Astrocyte (in vitro differentiated cells and primary cell): ENCODE measurements at places on chromosomes 3 and 15.

GRCh38 chr3:132189601-132190000 lies 127.6 kb upstream of the ACP3 start:
- no peak for DNase-seq

DNA sequence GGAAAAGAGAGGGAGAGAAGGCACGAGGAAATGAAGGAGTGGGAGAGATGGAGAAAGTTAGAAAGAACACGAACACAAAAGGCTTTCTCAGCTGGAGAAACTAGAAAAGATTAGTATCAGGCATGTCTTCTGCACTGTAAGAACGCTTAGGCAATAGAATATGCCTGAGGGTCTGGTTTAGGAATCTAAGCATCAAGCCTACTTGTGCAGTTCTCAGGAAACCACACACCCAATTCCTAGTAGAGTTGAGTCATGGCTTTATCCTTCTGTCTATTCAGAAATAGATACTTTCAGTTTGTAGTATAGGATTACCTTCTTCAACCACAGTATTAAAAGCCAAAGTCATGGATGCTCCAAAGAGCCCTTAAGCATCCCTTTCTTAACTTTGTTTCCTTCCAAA lies 969.4 kb downstream of the NTRK3 start:
- DNase-seq: peak; percentile 67

GRCh38 chr15:80747317-80748053 lies 31.7 kb upstream of the CEMIP start:
- DNase-seq: no peak

DNA sequence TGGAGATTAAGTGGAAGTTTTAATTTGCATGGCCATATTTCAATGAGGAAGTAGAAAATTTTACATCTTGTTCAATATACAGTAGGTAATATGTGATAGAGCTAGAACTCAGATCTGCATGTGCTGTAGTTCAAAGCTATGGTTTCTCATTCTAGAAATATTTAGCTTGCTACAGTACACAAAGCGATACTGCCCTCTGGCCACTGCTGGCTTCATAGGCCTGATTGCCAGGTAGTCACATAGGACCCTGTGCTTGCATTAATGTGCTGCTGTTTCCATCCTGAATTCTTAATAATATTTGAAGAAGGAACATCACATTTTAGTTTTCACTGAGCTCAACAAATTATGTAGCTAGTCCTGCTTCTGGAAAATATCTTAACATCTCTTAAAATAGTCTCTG lies 87.0 kb downstream of the PLSCR2 start:
- DNase-seq: no peak

DNA sequence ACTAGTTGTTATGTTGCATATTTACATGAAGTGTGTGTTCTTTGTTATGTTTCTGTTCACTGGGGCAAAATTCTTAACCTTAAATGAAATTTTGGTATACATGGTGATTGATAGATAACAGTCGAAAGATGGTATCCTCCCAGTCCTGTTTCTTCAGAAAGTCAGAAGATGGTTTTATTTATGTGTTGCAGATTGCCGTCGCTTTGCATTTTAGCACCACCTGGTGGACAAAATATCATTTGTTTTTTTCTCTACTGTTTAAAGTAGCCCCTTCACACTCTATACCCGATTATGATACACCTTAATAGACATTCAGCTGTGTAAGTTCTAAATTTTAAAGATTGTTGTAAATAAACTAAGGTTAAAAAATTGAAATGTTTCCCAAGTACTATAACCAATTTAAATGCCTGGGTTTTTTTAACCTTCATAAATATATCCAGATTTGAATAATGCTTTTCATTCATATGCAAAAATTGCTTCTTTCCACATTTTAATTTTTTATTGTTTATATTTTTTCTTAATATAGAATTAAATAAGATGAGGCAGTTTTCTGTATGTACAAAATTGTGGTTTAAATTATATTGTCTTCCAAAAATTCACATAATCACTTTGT lies 152.2 kb downstream of the ALCAM start:
- peak; percentile 44 for DNase-seq

DNA sequence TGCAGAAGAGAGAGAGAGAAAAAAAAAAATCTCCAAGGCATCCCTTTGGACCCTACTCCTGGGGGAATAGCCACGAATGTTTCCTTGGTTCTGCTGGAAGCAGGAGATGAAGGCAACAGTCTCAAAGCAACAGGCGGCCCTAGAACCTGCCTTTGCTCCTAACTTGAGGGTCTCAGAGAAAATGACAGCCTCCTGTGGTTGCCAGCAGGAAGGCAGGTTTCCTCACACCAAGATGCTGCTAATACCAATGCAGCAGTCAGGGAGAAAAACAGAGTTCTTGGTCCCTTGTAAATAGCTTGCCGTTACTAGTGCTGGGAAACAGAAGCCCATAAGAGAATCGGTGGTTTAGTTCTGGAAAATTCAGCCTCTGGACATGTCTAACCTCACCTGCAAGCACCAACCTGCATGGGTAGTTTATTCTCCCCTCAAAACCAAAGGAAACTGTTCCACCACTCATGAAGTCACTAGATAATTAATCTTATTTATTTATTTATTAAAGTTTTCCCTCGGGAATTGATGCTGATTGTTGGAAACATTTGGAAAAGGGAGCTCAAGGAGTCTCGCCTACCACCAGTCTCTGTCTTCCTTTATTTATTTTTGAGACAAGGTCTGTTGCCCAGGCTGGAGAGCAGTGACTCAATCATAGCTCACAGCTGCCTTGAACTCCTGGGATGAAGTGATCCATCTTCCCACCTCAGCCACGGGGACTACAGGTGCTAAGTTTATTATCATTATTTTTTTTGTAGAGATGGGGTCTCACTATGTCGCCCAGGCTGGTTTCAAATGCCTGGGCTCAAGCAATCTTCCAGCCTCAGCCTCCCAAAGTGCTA lies 883 bp upstream of the FRMD4B start:
- no peak for DNase-seq

GRCh38 chr3:158489181-158489580 lies 81.8 kb upstream of the MLF1 start:
- DNase-seq: no peak

DNA sequence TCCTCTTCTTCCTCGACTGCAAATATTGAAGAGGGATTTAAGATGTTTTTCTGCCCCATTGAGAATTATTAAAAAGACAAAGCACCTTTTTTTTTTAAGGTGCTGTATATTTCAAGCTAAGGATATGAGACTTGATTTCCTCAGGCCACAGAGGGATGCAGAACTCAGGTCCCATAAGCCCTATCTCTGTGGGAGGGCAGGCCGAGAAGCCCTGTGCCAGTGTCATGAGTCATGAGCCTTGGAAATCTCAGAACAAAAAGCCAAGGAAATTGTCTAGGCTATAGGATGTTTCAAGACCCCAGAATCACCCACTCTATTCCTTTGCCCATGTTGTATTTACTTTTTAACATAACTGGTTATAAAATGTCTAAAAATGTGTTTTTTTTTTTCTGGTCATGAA lies 7.3 kb downstream of the ESYT3 start:
- no peak for DNase-seq

GRCh38 chr3:42501681-42502428 lies 588 bp upstream of the VIPR1 start:
- DNase-seq: no peak

DNA sequence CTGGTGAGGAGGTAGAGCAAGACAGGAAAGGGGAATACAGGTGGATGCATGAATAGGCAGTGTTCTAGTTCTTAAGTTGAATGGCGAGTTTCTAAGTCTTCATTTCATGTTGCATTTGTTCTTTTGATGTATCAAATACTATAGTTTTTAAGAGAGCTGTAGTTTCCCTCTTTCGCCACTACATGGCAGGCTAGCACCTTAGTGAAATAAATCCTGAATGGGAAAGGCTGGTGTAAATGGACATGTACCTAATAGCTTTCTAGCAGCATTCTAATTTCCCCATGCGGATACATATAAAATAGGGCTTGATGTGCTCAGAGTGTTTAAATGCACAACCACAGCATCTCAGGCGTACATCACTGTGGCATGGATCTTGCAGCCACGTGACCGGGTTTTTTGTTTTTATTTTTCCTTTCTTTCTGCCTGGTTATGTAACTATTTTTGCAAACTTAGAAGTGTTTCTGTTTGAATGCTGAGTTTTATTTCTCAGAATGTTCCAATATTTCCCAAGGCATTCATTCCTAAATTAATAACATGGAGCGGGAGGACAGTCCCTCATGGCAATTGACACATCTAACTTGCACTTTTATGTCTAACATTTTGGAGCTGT lies 23.5 kb upstream of the CLN6 start:
- DNase-seq: peak; percentile 69

DNA sequence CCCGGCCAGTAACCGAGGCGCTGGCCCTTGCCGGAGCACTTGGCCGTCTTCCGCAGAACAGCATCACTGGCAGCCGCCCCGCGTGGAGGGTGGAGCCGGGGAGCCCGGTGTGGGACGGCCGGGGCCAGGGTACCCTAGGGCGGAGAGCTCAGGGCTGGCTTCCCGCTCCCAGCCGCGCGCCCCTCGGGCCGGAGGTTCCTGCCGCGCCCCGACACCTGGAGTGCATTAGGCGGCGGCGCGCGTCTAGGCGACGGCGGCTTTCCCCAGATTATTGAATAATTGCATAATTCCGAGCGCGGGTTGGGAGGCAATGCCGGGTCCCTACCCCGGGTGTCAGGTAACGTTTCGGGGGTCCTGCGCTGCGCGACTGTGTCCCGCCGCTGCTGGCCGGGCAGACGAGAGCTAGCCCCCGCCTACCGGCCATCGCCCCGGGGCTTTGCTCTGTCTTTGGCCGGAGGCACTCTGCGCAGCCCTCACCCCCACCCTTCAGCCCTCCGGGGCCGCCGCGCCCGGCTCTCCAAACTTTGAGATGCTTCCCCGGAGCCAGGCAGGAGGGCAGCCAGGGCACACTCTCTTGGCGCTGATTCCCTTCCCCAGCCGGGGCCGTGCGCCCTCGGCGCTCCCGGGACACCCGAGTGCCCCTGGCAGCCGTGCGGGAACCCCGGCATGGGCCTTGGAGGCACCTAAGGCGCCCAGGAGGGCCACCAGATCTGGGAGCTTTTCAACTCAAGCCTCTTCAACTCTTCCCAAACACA lies 749 bp downstream of the ITGA11 start:
- DNase-seq: no peak

GRCh38 chr3:108416111-108416869 lies 94.1 kb downstream of the MYH15 start:
- DNase-seq: peak; percentile 22

- no peak for DNase-seq
Measured at GRCh38 chr3:98513736-98514135, 9.0 kb downstream of the CLDND1 start.

DNA sequence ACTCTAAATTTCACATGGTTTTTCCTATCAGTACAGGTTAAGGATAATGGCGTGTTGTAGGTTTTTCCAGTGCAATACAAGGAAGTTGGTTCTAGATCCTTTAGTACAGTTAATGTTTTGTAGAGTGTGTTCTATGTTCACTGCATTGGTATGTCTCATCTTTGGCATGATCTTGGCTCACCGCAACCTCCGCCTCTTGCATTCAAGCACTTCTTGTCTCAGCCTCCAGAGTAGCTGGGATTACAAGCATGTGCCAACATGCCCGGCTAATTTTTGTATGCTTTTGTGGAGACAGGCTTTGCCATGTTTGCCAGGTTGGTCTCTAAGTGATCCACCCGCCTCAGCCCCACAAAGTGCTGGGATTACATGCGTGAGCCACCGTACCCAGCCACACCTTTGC lies 30.4 kb downstream of the SNRPN start:
- no peak for DNase-seq

DNA sequence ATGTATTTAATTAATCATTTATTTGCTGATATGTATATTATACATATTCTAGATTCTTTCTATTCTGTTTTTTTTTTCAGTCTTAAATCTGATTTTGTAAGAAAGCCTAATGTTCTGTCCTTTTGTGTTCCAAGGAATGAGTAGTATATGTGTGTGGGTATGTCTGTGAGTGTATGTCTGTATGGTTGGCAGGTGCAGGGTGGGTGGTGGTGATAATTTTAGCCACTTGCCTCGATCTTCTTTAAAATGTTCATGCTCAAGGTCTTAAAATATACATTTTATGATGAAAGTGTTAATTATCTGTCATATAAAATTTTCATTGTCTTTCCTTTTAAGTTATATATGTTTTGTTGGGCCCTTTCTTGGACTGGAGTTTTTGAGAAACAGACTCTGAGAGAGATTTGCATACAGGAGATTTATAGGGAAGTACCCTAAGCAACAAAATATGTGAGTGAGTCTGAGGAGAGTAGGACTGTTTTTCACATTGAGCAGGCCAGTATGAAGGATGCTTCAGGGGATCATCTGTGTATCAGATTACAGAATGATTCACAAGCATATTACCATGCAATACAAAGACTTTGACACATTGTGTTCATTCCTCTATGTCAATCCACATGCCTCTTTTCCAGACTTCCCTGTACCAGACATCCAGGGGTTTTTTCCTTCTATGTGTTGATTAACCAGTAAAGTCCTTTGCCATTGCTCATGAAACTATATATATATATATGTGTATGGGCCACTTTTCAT lies 211.0 kb upstream of the DPPA4 start:
- DNase-seq: peak; percentile 69

DNA sequence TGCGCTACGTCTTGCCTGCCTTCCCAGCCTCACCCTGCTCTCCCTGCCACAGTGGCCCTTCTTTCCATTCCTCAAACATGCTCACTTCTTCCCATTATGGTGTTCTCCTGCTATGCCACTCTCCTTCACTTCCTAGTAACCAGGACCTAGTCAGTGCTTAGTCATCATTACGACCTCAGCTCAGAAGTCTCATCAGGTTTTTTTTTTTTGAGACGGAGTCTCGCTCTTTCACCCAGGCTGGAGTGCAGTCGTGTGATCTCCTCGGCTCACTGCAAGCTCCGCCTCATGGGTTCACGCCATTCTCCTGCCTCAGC lies 149.5 kb downstream of the GREM1 start:
- DNase-seq: peak; percentile 94

GRCh38 chr3:192042116-192042515 lies 581.2 kb downstream of the PYDC2 start:
- DNase-seq: no peak

- DNase-seq: peak; percentile 76
Measured at GRCh38 chr3:128217702-128218547, 64.6 kb downstream of the EEFSEC start.

DNA sequence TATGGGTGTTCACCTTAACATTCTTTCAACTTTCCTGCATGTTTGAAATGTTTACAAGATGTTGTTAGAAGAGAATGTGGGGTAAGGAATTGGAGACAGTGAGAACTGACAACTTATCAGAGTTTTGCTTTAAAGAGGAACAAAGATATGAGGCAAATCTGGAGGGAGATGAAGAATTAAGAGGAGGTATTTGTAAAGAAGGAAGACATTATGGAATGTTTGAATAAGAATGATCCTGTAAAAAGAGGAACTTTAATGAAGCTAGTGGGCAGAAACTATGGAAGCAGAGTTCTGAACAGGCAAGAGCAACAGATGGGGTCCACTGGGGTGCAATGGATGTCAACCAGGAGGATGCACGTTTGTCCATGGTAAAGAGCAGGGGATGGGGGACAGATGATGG lies 27.7 kb downstream of the PLD1 start:
- DNase-seq: no peak
